ENCODE measurements at places on chromosomes 11 and 22.

- no peak for DNase-seq
These were observed 12.7 kb downstream of the ROBO4 start for GRCh38 chr11:124884869-124885479.

DNA sequence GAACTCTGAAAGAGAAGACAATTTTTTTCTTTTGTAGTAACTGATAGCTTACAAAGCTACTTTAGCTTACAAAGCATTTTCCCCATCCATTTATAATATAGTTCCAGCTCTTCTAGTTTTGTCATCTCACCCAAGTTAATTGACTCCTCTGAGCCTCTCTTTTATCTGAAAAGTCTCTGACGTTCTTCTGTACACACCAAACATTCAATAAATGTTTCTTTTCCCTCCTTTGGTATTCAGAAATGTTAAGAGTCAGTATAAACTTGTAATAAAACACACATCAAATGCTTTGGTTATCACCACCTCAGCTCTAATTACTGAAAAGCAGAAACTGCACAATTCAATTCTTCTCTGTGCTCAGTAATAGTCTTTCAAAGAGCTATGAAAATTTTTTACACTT, 5.9 kb downstream of the CCDC90B start:
- DNase-seq, result no peak

GRCh38 chr11:17976651-17977050, 36.2 kb downstream of the SERGEF start:
- no peak for DNase-seq

DNA sequence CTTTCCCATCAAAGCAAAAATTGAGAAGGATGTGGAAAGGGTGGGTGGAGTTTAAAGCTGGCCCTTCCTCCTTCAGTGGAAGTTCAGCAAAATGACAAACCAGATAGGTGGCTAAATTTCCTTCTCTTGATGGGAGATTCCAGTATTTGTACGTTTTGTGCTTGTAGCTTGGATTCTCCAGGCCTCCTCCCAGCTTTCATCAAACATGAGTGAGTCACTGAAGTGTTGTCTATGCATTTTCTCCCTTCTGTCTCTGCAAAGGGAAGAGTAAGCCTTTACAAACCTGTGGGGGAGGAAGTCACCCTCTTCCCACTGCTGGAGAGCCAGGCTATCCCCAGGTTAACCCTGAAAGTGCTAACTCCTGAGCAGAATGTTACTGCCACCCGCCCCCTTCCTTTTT, 6.4 kb downstream of the MARK2 start:
- no peak for DNase-seq

- no peak for DNase-seq
These were observed 45.2 kb upstream of the LINC01488 start for GRCh38 chr11:69436041-69436982.

GRCh38 chr11:11078344-11079086, 220.7 kb upstream of the ZBED5 start:
- DNase-seq, result no peak

GRCh38 chr11:80282643-80283042, 841.8 kb upstream of the TENM4 start:
- DNase-seq, result no peak

DNA sequence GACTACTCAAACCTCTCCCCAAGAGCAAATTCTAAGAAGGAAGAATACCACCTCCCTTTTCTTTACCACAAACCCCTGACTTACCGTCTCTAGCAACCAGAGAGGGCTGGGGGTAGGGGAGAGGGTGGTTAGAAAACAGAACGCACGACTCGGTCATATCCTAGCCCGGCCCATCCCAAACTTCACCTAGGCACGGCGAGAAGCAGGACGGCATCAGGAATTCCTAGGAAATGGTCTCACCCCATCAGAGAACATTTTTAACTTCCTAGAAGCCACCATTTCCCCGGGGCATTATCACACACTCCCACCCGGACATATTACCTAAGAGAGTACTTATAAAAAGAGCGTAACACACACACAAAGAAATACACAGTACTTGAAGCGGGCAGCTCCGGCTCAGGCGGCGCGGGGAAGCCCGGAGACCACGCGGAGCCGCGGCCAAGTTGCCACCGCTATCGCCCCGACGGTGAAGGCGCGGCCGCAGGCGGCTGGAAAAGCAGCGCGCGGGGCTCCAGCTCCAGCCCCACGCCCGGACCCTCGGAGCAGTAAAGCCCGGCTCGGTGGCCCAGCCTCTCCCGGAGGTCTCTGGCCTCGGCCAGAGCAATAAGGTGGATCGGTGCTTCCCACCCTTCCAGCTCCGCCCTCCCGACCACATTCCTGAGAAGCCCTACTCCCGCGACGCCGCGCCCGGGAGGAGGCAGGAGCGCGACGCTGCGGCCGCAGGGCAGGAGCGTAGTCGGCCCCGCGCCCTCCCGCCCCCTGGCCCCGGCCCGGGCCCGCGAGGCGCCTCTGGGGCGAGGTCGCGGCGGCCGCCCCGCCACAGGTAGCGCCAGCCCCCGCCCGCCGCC, 878 bp downstream of the RRAS2 start:
- peak; percentile 84 for DNase-seq

- DNase-seq, result no peak
These were observed 121.8 kb upstream of the SERPIND1 start for GRCh38 chr22:20652130-20652529.

DNA sequence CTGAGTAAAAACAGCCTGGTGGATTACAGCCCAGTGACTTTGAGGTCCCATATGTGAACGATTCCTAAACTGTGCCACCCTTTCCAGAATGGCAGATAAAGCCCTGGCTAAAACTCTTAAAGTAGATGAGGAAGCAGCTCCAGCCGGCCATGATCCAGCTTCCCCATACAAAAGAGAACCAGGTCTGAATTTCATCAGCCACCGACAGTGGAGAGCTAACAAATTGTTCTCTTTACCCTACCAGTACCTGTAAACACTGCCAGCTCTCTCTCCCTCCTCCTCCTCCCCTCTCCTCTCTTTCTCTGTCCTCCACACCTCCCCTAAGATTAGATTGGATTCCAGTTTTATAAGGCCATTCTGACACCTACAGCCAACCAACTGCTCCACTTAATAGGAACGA, 176.9 kb downstream of the DSCAML1 start:
- DNase-seq, result no peak

DNA sequence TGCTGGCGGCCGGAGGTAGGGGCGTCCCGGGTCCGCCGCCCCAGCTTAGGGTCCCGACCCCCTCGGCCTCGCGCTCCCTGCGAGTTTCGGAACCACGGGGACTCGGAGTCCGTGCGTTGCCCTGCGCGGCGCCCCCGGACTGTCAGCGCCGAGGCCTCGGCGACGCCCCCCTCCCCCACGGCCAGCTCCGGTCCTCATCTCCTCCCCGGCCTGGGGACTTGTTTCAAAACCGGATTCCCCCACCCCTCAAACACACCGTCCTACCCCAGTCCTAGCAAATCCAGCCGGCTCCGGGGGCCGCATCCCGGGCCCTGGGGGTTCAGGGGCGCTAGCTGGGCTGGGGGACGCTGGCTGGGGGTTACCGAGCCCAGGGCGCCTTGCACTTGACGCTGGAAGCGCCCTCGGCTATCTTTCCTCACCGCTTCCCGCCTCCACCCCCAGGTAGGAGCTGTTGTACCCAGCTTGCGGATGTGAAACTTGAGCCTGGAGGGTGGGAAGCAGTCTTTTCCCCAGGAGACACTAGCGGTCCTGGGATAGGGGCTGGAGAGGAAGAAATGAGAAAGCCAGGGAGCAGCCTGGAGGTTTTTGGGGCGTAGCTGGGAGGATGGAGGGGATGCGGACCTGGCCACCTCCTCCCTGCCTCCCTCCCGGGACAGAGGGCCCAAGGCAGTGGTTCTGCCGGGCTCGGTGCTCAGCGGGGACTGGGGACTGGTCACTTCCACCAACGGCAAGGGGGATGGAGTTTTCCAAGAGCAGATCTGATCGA, 550 bp downstream of the FBLN1 start:
- DNase-seq, result no peak

GRCh38 chr22:44805711-44806110, 53.3 kb downstream of the ARHGAP8 start:
- DNase-seq, result no peak

DNA sequence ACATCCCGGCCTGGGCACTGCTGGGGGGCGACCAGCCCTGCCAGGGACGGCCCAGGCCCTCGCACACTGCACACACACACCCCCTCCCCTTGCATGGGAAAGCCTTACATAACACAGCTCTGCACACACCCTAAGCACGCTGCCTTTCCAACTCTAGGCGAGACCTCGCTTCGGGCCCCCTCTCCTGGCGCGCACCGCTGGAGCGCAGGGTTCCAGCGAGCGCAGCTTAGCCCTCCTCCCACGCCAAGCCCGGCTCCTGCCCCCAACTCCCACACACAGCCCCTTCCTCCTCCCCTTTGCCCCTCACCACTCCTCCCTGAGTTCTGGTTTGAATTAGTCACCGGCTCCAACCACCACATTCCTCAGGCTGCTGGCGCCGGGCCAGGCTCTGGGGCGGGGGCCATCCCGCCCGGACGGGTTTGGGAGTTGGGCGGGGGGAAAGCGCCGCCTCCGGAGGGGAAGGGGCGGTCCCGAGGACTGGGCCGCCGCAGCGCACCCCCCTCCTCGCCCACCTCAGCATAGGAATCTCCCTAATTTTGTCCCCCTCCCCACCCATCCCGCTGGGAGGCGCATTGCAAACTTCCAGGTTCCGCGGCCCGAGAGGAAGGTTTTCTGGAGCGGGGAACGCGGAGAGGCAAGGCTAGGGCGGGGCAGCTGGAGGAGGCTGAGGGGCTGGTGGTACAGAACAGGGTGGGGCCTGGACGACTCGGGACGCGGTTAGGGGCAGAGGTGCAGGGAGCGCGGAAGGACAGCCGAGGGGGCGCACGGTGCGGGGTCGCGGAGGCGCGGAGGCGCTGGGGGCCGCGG, 966 bp downstream of the AHNAK start:
- peak; percentile 85 for DNase-seq

DNA sequence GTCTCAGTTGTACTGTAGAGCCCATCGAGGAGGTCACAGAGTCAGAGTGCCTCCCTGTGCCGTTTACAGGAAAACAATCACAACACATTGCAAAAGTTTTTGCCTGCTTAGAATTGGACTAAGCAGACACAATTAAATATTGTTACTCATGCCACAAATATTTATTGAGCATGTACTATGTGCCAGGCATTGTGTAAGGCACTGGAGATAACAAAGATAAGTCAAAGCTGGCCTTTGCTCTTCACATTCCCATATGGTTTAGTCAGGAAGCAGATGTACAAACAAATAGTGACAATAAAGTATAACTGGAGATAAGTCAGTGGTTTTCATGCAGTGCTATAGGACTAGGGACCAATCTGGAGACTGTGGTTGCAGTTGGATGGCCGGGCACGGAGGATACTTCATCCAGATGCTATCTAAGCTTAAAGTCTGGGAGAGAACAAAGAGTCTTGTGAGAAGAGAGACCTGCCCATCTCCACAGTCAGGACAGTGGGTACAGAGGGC, 550.7 kb downstream of the INSC start:
- no peak for DNase-seq

GRCh38 chr11:35144136-35144741, 5.3 kb downstream of the CD44 start:
- DNase-seq, result no peak
